ENCODE measurements at places on chromosomes 11 and 22. TPM values are rescaled to one million over a fixed set of nuclear protein-coding genes. Genes with fewer than 3 reads are reported as not detected.

GLYATL2 gene
- not detected for total RNA-seq

PGA5 gene
- total RNA-seq, result not detected

APLNR gene
- not detected for total RNA-seq

RIC3 gene
- 4.7 TPM for total RNA-seq

SCGB1C1 gene
- total RNA-seq, result not detected

APOL5 gene
- not detected for total RNA-seq

UPB1 gene
- total RNA-seq, result 0.09 TPM

WNT11 gene
- total RNA-seq, result not detected

CFAP300 gene
- not detected for total RNA-seq

IGSF9B gene
- total RNA-seq, result 134 TPM

SYTL2 gene
- total RNA-seq, result 29.0 TPM

ZNF70 gene
- 3.0 TPM for total RNA-seq

ARVCF gene
- total RNA-seq, result 0.75 TPM

LDLRAD3 gene
- total RNA-seq, result 1.1 TPM

TMEM138 gene
- total RNA-seq, result 51.3 TPM

ADM2 gene
- 2.5 TPM for total RNA-seq

MRGPRX4 gene
- total RNA-seq, result not detected

KCNQ1OT1 gene
- total RNA-seq, result 0.48 TPM

NLRP6 gene
- total RNA-seq, result 2.4 TPM

SYT12 gene
- not detected for total RNA-seq

ZP1 gene
- 0.66 TPM for total RNA-seq

SYT9 gene
- not detected for total RNA-seq

UBASH3B gene
- total RNA-seq, result 22.9 TPM

APLP2 gene
- 32.1 TPM for total RNA-seq

CDHR5 gene
- total RNA-seq, result 0.07 TPM

MED15 gene
- total RNA-seq, result 148 TPM

FOLR1 gene
- not detected for total RNA-seq

OR6T1 gene
- total RNA-seq, result not detected

B3GAT1 gene
- total RNA-seq, result 0.61 TPM

IFITM1 gene
- 724 TPM for total RNA-seq

SLC22A8 gene
- total RNA-seq, result not detected

OOSP2 gene
- total RNA-seq, result not detected

ADAMTS8 gene
- not detected for total RNA-seq

LMNTD2 gene
- 1.6 TPM for total RNA-seq

NRXN2 gene
- 0.05 TPM for total RNA-seq

CD3G gene
- total RNA-seq, result 221 TPM

ASRGL1 gene
- 11.3 TPM for total RNA-seq

PLAAT2 gene
- total RNA-seq, result not detected

MPZL3 gene
- total RNA-seq, result 16.5 TPM

GGT5 gene
- 0.11 TPM for total RNA-seq

CENATAC gene
- total RNA-seq, result 52.3 TPM

TP53I11 gene
- total RNA-seq, result 3.3 TPM

HPS5 gene
- 21.5 TPM for total RNA-seq

FXYD6 gene
- not detected for total RNA-seq

MS4A8 gene
- total RNA-seq, result not detected

OR52K2 gene
- not detected for total RNA-seq

TMEM45B gene
- total RNA-seq, result 0.36 TPM

TRIM29 gene
- not detected for total RNA-seq

All from T-helper 2 cell treated with Interferon-gamma antibody and Interleukin-4, amounts not matched to agents 100 ng/mL and 5 ng/mL, for 36 hours (primary cell).